ENCODE measurements at places on chromosomes 4 and X.

DNA sequence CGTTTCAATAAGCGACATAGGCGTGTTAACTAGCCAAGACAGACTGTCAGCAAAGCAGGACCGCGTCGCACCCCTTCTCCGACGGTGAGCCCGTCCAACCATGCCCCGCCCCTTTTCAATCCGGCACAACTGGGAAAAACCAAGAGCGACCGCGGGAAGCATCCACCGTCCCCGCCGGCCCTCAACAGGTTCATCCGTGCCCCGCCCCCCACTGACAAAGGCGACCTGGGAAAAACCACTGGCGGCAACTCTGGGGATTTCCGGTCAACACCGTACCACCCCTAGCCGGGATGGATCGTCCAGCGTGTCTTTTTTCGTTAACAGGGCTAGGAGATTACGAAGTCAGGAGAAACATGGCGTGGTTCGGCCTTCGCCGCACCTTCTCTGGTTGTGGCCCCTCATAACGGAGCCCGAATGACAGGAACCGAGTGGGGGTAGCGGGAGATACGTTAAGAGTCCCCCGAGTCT is 377 bp downstream of the TIMM17B start:
- DNase-seq: no peak

GRCh38 chr4:112146502-112146813 is 1.2 kb downstream of the FAM241A start:
- DNase-seq: no peak

DNA sequence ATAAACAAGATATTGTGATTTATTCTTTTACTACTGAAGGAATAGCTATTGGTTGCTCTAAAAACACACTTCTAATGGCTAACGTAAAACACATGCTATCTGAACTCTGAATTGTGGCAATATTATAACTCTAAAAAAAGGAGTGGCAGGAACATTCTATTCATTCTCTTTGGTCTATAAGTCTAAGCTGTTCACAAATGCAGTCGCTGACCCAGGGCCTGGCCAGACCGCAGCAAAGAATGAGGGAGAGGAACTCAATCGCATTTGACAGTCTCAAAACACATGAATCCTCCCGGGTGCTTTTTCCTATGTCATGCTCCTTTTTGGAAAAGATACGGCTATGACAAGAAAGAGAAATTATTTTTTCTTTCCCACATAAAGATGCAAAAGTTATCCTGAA is 651.6 kb upstream of the PITX2 start:
- DNase-seq: no peak

DNA sequence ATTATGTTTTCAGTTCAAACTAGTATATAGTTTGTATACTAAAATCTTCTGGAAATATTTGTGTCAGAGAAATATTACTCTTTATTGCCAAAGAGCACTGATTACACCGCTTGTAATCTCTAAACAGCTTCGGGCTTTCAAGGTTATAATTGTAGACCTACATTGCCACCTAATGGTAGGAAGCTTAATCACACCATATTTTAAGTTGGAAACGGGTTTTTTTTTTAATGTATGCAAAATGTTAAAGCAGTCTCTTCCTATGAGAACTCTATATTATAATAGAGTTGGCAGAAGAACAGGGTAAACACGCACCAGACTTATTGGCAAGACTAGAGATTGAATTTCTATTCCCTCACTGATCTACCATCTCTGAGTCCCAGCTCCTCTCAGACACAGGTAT is 19.5 kb upstream of the NFXL1 start:
- DNase-seq: no peak

GRCh38 chr4:56680266-56680665 is 830 bp downstream of the HOPX start:
- DNase-seq: no peak

DNA sequence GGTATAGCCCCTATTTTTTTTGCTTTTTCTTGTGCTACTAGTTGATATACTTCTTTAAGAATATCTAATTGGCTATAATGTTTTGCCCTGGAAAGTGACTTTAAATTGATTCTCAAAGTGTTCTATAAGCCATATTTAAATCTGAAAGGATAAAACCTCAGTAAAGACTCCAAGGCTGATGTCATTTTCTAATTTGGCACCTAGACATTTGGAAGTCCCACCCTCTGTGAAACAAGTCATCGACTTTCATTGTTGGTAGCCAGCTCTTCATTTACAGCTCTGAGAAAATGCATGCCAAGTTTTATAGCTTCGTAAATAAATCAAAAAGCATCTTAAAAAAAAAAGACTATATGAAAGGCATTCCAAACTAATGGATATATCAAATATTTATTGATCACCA is 18.0 kb upstream of the STAG2 start:
- no peak for DNase-seq

GRCh38 chrX:40809210-40809609 is 73.9 kb upstream of the MED14 start:
- no peak for DNase-seq

DNA sequence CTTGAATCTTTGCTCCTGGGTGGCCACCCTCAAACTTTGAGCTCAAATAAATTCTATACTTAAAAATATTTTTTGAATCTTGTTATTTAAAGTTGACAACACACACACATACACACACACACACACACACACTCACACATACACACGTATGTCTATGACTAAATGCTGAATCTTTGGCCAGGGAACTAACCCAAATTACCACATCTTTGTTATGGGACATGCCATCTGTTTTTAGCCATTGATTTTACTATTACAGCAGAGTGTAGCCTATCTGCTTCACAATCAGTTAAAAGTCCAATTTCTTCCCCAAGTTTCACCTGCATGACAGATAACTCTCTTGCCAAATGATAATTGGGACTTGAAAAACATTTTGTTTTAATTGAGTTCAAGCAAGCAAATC is 45.0 kb upstream of the USP46 start:
- DNase-seq: no peak

- DNase-seq: no peak
These were observed 71.0 kb downstream of the PRSS12 start for GRCh38 chr4:118281611-118282442.

- DNase-seq: no peak
These were observed 493 bp upstream of the KCNIP4 start for GRCh38 chr4:21949073-21949457.

- no peak for DNase-seq
These were observed 106.6 kb downstream of the SHROOM4 start for GRCh38 chrX:50707405-50707804.

DNA sequence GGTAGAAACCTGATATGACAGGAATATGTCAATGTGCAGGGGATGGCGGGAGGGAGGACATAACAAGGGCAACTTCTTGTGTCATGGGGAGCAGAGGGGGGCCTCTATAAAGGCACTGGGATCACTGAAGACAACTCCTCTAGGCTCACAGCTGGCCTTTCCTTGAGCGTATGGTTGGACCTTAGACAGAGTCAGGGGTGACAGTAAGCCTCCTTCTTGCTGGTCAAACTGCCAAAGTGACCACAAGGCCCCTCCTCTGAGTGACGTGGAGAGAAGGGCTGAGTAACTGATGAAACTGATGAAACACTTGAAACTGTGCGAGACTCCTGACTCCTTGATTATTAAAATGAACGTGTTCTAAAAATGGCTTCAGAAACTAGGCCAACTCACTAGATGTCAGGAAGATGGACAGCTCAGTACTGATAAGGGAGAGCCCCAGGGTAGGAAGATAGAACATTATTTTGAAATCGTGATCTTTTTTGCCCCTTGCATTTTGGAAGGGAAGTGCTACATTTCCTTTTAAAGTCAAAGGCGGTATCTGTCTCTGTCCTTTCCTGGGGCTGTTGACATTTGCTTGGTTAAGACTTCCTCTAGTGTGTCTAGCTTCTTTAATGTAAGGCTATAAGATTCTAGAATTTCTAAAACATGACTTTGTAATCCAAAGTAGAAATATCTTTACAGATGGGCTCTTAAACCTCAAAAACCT is 1.6 kb downstream of the RAB33A start:
- DNase-seq: peak; percentile 64

GRCh38 chr4:153221783-153222706 is 17.8 kb downstream of the TRIM2 start:
- no peak for DNase-seq

DNA sequence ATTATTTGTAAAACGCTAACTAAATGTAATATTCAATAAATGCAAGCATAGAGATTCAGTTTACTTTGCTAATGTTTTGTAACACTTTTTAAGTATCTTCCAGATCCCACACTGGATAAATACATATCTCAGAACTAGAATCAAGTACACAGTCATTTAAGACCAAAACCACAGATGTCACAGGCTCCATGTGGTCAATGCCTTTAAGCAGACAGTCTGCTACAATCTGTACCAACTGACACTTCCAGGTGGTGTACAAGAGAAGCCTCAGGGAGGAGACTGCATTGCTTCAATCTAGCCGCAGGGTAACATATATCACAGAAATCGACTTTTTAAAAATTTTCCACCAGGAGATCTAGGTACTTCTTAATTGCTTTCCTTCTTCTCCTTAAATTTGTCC is 229.6 kb upstream of the DIAPH2 start:
- no peak for DNase-seq

GRCh38 chr4:42216664-42217063 is 64.2 kb upstream of the BEND4 start:
- DNase-seq: no peak

DNA sequence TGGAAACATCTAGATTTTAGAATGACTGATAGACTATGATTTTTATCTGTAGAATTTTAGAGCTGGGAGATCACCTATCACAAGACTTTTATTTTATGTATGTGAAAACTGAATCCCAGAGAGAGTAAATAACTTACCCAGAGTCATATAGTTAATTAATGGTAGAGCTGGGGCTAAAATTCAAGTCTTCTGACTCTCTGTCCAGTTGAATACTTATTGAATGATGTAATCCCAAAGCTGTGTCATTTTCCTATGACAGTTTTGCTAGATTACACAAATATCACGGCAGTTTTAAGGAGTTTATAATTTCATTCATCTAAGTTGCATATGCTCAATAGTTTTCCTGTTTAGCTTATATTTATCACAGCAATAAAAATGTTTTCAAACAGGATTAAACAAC is 6.7 kb downstream of the NRK start:
- DNase-seq: no peak

GRCh38 chr4:140884431-140885058 is 128.4 kb upstream of the TBC1D9 start:
- no peak for DNase-seq

DNA sequence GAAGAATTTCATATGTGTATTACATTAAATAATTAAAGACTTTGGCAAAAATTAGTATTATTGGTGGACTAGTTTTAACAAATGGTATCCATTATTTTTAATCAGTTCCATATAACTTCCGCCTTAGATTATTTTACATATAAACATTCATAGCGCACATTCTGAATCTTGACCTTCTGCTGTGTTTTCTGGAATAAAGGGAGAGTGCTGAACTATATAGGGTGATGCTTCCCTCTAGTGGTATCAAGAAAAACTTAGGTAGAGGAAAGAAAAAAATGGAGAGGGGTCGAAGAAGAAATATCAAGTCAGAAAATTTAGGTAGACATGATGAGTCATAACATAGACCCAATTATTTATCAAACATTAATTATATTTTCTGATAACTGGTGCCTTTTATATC is 155.6 kb upstream of the PACRGL start:
- DNase-seq: no peak

- DNase-seq: no peak
These were observed at the start of gene IL13RA1 for GRCh38 chrX:118726887-118727685. Gene IL13RA1, plus strand, starts transcription at chrX:118727606. Its CDS starts 33 bp downstream, at chrX:118727639.

DNA sequence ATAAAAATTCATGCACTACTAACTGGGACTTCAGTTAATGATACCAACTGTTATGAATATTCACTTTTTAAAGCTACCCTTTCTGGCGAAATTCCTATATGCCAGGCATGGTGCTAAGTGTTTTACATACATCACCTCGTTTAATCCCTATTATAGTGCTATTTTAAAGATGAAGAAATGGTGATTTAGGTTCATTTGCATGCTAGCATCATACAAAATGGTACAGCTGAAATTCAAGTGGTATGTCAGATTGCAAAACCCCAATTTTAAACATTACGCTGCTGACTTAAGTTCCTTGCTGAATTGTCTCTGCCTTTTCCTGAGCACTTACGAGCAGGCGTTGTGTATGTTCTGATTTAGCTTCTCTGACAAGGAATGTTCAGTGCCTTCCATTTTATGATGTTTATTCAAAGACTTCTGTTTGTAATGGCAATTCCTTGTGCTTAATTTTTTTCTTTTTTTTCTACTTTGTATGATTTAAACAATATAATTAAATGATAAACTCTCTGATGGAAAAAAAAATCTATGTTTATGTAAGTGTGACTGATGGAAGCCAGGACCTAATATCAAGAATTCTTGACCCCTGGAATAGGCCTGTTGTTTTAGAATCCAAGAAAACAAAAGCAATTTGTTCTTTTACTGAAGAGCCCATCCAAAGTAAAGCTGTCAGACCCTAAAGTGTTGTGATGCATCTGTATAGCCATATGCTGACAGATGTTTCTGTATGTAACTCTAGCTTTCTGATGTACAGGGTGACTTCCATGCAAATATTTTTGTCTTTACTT is 148.1 kb downstream of the PCDH7 start:
- DNase-seq: no peak

GRCh38 chrX:17860179-17860780 is 818 bp downstream of the RAI2 start:
- DNase-seq: no peak

- DNase-seq: no peak
These were observed 124.6 kb upstream of the ANXA3 start for GRCh38 chr4:78426972-78427371.

DNA sequence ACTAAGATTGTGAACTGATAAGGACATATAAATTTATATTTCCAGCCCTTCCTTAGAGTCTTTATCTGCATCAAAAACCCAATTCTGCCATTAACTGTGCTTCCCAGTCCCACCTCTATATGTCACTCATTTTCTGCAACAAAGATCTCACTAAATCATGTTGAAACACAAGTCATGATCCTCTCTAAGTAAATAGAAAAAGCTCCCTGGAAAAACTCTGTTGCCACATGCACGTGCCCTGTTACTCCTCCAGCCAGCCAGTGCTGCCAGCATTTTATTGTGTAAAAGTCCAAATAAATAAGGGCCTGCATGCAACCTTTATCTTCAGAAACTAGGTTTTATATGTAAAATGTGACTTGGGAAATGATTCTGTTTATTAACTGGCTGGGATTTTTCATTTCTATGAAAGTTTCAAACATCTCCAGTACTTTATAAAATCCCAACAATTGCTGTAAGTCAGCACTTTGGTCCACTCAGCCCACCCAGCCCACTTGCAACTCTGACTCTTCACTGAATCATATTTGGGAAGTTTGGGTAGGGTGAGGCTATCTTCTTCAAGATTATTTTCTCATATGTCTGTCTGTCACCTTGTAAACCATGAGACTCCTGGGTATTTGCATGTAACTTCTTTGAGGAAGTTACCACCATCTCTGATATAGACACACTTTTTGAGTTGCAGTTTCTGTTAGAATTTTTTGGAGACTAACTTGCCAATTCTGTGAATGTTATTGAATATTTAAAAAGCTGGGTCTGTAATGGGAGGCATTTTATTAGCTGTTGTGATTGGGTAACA is 40.0 kb upstream of the SMARCA5 start:
- DNase-seq: no peak

- no peak for DNase-seq
These were observed 61.6 kb downstream of the STX18 start for GRCh38 chr4:4480205-4480604.
